ENCODE measurements at places on chromosomes 2 and 18.

GRCh38 chr2:157480182-157480961, 36.5 kb upstream of the CYTIP start:
- peak; percentile 67 for DNase-seq

DNA sequence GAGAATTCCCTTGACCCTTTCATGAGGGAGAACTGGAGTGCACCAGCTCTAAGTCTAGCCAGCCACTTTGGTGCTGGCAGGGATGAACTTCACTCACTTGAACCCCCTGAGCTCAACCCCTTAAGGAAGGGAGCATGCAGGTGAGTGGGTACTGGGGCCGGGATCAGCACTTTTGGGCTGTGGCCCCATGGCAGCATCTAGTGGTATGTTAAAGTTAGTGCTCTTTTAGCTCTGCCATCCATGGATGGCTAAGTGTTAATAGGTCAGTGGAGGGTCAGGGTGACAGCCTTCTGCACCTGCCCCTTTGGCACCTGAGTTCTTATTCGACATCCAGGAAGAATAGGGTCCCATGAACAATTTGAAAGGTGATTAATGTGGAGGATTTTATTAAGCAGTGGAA, 689.0 kb upstream of the FSHR start:
- no peak for DNase-seq

GRCh38 chr2:25131567-25132298, 36.6 kb downstream of the POMC start:
- DNase-seq, result peak; percentile 26

- no peak for DNase-seq
Observed at GRCh38 chr2:240600451-240600961, 14.0 kb downstream of the CAPN10 start.

DNA sequence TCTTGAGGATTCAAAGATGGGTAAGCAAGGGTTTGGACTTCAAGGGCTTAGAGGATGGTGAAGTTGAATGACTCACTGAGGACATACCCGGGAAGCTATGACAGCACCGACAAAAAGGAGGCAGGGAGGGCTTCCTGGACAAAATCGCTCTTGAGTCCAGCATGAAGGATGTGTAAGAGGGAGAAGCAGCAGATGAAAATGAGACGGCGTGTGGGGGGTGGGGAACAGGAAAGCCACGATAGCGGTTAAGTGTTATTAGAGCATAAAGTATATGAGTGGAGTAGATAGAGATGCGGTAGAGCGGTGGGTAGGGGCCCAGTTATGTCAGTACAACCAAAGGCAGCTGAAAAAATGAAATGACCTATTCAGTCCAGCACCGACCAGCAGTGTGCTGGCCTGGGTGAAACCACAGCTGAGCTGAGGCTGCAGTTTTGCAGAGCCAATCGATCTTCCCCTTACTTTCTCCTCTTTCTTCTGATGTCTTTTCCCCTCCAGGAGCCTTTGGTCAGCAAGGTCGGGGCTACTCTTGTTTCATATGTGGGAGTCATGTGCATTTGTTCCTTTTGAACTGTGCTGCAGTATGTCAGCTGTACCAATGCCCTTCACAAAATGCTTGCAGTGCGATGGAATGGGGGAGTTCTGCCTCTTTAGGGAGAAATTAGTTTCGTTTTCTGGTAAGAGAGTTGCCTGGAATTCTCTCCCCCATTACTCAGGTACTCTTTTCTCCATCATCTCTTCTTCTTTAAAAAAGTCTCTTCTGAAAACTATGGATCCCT, 2.0 kb upstream of the THUMPD2 start:
- DNase-seq, result no peak
